Osteoblast (primary cell): ENCODE measurements at places on chromosomes 5 and 9.

GRCh38 chr5:88515881-88516819 is 247.5 kb upstream of the TMEM161B start:
- DNase-seq = no peak

DNA sequence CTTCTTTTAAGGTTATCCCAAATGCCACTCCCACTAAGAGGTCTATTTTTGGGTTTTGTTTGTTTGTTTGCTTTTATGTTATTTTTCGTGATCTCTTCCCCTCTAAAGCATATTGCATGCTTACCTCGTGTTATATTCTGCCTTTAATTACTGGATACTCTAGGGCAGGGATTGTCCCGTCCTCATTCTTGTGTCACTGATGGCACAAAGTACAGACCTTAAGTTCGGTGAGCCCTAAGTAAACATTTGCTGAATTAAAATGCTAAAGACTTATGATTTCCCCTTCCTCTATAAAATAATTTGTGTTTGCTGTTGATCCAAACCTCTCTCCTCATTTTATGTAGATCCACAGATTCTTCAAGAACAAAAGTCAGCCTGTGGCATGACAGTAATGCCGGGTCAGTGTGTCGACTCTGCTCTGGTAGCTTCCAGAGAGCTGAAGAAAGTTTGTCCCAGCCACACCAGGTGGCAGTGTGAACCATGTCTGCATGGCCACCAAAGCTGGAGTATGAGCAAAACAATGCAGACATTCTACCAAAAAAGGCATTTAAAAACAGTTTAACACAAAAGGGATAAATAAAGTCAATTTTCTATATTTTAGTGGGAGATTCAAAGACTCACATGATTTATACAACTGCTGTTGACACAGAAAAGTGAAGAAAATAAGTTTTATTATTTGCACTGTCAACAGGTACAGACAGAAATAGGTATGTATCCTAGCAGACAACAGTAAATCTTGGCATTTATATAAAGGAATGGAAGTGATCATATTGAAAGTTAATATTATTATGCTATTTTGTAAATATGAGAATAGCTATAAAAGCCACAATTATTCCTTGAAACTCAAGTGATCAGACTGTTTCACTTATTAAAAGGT is 17.9 kb upstream of the POC5 start:
- DNase-seq = peak; percentile 46

GRCh38 chr5:178429491-178430185 is 160.6 kb downstream of the COL23A1 start:
- DNase-seq = peak; percentile 54

DNA sequence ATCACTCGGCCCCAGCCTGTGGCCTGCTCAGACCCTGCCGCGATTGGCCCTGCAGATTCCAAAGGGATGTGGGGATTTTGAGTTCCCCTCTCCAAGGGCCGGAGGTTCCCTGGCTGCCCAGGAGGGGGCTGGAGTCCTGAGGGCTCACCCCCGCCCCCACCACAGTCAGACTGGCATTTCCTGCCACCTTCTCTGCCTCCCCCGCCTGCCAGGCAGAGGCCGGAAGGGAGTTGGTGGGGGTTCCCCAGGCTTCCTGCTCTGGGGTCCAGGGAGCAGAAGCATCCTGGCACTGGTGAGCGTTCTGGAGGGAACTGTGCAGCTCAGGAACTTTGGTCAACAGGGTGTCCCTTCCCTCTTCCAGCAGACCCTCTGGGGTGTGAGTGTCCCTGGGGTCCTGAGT is 70.6 kb downstream of the RXRA start:
- no peak for DNase-seq

DNA sequence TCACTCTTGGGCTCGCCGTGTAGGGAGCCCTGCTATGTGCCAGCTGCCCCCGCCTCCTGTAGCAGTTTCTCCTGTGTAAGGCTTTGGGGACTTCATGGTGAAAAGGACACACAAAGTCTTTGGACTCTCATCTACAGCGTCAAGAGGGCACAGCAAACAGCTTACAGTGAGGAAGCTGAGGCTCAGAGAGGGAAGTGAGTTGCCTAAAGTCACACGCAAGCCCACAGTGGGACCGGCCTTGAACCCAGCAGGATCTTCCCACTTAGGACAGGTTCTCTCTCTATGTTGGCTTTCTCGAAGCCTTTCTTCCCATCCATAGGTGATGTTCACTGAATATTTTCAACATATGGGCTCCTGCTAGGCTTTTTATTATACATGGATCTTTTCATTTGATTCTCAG is 9.8 kb upstream of the PRRX2 start:
- DNase-seq = no peak

- DNase-seq = no peak
Measured at GRCh38 chr5:72130351-72130761, 23.1 kb downstream of the MAP1B start.

- no peak for DNase-seq
Measured at GRCh38 chr9:73613092-73613701, 461.5 kb downstream of the ANXA1 start.

GRCh38 chr5:72295539-72295938 is 24.5 kb downstream of the MRPS27 start:
- no peak for DNase-seq

DNA sequence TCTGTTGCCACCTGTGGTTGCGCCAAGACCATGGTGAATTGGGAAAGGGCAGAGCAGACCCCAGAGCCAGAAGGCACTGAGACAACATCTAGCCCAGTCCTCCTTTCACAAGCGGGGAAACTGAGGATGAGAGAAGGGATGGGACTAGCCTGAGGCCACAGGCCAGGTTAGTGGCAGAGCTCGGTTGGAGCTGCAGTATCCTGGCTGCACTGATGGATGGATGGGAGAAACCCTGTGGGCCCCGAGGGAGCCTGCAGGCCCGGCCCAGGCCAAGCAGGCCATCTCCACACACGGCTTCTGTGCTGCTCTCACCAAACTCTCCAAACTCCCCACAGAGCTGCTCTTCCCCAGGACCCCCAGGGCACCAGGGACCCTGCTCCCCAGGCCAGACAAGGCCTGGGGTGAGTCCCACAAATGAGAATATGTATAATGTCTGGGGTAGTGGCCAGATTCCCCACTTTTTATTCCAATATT is 60.2 kb downstream of the TSTD2 start:
- DNase-seq = no peak

GRCh38 chr5:62299600-62299999 is 6.4 kb upstream of the KIF2A start:
- no peak for DNase-seq

- DNase-seq = no peak
Measured at GRCh38 chr9:130050462-130050861, 3.2 kb upstream of the GPR107 start.

- DNase-seq = no peak
Measured at GRCh38 chr9:75063556-75064305, 24.2 kb downstream of the NMRK1 start.

GRCh38 chr5:73496984-73497457 is 1.2 kb upstream of the BTF3 start:
- DNase-seq = peak; percentile 88

GRCh38 chr5:108508979-108509378 is 127.1 kb upstream of the FBXL17 start:
- DNase-seq = no peak

- DNase-seq = peak; percentile 61
Measured at GRCh38 chr5:96172436-96172835, 210.8 kb upstream of the ELL2 start.

DNA sequence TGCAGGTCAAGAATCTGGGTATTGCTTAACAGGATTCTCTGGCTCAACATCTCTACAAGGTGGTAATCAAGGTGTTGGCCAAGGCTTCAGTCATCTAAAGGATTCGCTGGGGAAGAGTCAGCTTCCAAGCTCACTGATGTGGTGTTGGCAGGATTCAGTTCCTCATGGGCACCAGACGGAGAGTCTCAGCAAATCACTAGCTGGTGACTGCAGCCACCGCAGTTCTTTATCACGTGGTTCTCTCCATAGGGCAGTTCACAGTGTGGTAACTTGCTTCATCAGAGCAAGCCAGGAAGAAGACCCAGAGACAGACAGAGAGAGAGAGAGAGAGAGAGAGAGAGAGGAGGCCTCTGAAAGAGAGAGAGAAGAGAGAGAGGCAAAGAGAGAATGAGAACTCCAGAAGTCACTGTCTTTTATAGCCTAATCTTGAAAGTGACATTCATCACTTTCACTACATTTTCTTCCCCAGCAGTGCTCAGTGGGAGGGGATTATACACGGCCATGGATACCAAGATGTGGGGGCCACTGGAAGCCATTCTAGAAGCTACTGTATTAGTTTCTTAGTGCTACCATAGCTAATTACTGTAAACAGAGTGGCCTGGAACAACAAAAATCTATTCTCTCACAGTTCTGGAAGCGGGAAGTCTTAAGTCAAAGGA is 109.2 kb upstream of the SMIM23 start:
- no peak for DNase-seq

DNA sequence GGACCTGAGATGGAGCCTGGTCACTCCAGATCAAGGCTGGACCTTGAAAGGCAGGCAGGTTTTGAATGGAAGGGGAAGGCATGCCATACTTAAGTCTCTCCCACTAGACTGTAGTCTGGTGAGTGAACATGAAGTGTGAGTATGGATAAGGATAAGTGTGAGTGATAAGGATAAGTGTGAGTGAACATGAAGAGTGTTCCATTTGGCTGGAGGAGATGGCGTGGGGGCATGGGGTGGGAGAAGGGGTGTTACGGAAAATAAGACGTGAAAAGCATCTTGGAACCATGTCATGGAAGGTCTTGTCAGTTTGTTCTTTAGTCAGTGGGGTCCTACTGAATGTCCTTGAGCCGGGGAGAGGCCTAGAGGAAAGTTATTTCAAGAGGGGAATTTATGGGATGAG is 32.8 kb downstream of the HMGXB3 start:
- DNase-seq = no peak

- DNase-seq = peak; percentile 65
Measured at GRCh38 chr9:121707477-121708424, 56.3 kb downstream of the DAB2IP start.

GRCh38 chr5:16690243-16690852 is 73.6 kb upstream of the RETREG1 start:
- peak; percentile 90 for DNase-seq

GRCh38 chr5:129963359-129963758 is 59.1 kb downstream of the CHSY3 start:
- DNase-seq = no peak

GRCh38 chr5:1552521-1553255 is 28.9 kb upstream of the LPCAT1 start:
- peak; percentile 94 for DNase-seq

GRCh38 chr5:117433818-117434217 is 859.2 kb upstream of the SEMA6A start:
- DNase-seq = no peak

GRCh38 chr5:145157841-145158240 is 677.3 kb downstream of the PRELID2 start:
- DNase-seq = no peak

DNA sequence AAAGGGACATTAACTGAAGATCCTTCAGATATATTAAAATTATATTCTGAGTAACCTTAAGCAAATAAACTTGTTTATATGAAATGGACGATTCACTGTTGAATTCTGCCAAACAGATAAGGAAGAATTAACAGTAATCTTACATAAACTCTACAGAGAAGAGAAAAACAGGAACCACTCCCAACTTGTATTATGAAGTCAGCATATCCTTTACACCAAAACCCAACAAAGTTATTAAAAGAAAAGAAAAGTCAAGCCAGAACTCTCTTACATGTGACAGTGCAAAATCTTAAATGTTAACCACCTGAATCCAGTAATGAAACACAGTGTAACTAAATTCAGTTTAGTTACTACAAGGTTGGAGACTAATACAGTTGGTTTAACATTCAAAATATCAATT is 185.8 kb downstream of the DEPDC1B start:
- no peak for DNase-seq

DNA sequence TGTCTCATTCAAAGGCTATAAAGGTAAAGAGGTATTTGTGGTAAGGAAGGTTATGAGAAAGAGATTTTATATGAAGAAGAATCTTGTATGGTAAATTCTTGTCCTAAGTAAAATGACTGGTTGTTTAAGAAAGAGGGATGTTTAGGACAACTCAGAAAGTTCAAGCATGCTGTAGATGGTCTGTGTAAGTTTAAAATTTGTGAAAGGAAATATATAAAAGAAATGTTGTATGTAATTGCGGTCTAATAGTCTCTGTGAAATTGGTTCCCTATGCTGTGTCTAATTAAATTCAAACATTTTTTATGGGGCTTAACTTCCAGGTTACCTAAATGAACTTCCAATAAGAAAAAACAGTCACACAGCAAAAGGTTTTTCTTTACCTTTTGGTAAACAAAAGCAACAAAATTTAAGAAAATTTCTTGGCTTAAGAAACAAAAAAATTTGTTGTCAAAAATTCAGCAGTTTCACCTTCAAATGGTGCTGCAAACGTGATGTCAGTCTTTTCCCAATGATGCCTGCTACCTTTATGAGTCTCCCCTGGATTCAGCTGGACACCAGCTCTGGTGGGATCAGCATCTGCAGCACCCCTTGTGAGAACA is 83.0 kb upstream of the FCN1 start:
- DNase-seq = peak; percentile 47

DNA sequence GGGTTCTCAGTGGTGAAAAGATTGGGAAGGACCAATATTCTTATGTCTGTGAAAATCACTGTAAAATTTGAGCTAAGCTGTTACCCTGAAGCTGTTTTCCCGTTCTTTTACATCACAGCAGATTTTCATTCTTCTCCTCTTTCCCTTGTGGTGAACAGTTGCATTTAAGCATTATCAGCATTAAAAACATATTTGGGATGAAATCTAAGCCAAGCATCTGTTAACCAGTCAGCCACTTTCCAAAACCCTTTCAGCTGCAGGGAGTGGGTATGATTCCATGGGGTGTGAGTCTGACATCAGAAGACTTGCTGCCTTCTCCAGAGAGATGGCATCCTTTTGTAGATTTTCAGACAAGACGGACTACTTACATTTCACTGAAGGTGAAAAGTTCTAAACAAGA is 97.2 kb downstream of the TRIO start:
- DNase-seq = no peak

DNA sequence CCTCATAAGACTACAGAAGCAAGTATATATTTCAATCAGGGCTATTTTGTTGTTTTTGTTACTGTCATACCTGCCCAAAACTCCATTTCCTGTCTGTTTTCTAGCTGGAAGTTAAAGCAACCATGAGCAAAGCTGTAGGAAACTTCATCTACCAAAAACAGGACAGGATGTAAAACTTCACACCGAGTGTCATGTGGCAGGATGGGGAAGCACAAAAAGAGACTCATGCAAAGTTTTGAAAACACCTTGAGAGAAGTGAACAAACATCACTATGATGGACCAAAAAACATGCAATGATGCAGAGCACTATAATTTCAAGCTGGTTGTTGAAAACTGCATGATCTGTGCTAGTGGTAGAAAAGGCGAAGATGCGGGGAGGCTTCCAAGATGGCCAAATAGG is 6.3 kb upstream of the GZMA start:
- no peak for DNase-seq

DNA sequence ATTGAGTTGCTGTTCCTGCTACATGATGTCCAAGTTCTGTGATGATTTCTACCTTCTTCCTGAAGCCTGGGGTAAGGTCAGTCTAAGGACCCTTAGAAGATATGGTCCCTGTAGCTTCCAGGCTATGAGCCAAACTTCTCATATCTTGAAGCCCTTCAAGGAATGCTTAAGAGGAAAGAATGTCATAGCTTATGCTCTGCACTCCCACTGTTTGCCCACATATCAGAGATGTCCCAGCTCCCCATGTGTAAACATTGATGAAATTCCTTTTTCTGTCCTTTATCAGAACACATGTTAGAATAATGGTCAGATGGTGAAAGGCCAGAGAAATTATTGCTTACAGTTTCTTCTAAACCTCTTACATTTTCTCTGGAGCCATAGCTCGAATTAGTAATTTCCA is 41.4 kb upstream of the RUSC2 start:
- no peak for DNase-seq
